ENCODE measurements at places on chromosomes 3 and 15. TPM values are rescaled to one million over a fixed set of nuclear protein-coding genes. Genes with fewer than 3 reads are reported as not detected.

Gene GPR160
- 0.44 TPM for total RNA-seq

Gene PPP1R2
- total RNA-seq: 48.8 TPM

Gene TPRG1
- 2.6 TPM for total RNA-seq

Gene SNRK
- 17.7 TPM for total RNA-seq

Gene PPP1R14D
- total RNA-seq: not detected

Gene CRYBG3
- 21.6 TPM for total RNA-seq

Gene CXCR6
- 0.22 TPM for total RNA-seq

Gene CCDC39
- total RNA-seq: not detected

Gene LAMB2
- 395 TPM for total RNA-seq

Gene RTP1
- total RNA-seq: not detected

Gene PLA2G4E
- not detected for total RNA-seq

Gene FBXL2
- 9.0 TPM for total RNA-seq

Gene ITIH1
- not detected for total RNA-seq

Gene IMPG2
- total RNA-seq: 0.14 TPM

Gene DZIP1L
- total RNA-seq: 20.8 TPM

Gene TF
- 0.44 TPM for total RNA-seq

Gene TIPARP
- total RNA-seq: 157 TPM

Gene LTK
- total RNA-seq: 3.9 TPM

Gene SLC27A2
- not detected for total RNA-seq

Gene PLSCR1
- 42.5 TPM for total RNA-seq

Gene FAM98B
- total RNA-seq: 8.1 TPM

Gene GRIP2
- total RNA-seq: 0.44 TPM

Gene NUDT16
- 11.2 TPM for total RNA-seq

Gene ALG3
- 53.7 TPM for total RNA-seq

Gene RBP2
- total RNA-seq: not detected

Gene TEX55
- total RNA-seq: not detected

Gene ANKRD63
- not detected for total RNA-seq

Gene CCDC32
- 12.0 TPM for total RNA-seq

Gene CLSTN2
- under 0.01 TPM for total RNA-seq

Gene CYP19A1
- total RNA-seq: 0.14 TPM

Gene TMC3
- total RNA-seq: not detected

Gene CCRL2
- total RNA-seq: not detected

Gene GANC
- 13.1 TPM for total RNA-seq

Gene NEO1
- 22.6 TPM for total RNA-seq

Gene AMOTL2
- total RNA-seq: 87.1 TPM

Gene GOLGA8G
- not detected for total RNA-seq

Gene ATG3
- 84.3 TPM for total RNA-seq

Gene TAGLN3
- not detected for total RNA-seq

Gene TMOD2
- total RNA-seq: 0.66 TPM

Gene TMEM212
- total RNA-seq: not detected

Gene IDH3A
- 56.5 TPM for total RNA-seq

Gene ZNF717
- 11.8 TPM for total RNA-seq
